Activated CD4-positive, alpha-beta T cell treated with anti-CD3 and anti-CD28 coated beads for 24 hours (primary cell): ENCODE measurements at places on chromosomes 16 and 17.

DNA sequence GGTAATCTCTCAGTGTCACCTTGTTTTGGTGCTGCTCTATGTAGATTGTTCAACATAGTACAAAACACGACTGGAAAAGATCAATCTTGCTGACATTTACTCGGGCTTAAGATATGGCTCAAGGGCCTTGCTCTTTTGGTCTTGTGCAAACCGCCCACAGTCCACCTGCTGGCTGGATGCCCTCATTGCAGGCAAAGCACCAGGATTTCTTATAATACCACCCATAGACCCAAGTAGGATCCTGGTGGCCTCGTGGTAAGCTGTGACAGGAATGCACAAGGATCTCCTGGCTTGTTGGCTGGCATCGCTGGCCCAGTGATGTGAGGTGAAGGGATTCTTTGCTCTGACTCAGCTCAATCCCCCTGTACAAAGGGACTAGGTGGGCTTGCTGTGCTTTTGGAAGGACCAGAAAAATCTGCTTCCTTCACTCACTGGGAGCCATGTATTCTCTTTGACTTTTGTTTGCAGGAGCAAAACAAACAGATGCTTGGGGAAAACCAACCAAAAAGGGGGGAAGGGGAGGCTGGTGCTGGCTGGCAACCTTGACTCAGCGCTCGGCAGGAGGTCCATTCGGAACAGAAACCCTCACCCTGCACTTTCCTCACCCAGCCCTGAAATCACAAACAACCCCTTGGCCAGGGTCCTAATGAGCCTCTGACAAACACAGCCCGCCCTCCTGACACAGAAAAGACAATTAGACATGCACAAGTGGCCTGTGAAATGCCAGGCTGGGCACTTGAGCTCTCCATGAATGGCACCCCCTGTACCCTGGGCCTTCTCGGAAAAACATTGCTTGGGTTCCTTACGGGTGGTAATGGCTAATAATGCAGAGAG lies 36.6 kb upstream of the MED9 start:
- peak; percentile 65 for DNase-seq

DNA sequence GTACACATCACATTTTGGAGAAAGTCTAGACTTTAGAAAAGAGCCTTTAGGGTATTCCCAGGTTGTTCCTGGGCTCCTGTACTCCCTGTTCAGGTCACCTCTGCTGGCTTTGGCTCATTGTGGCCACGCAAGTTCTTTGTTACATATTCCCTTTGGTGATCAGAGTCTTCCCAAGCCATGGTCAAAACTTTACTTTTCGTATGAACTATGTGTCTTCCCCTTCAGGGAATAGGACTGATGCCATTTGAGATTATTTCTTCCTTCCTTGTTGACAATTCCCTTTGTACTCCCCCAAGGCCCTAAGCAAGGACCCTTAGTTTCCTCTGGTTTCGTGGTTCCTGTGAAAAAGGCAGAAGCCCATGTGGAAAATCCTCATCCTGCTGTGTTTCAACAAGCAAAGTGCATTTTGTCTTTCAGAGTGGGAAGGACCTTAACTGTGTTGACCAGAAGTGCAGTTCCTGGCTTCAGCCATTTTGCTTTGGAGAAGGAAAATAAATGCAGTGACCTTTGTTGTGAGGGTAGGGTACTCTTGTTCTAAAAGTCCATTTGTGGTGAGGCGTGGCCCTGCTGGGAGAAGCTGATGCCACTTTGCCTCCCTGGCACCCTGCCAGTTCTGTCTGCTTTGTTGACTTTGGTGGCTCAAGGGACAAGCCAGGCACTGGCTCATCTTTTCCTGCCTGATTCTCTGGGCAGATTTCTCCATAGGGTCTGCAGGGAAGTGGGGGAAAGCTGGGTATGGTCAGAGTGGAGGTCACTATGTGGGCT lies 55.1 kb downstream of the ZNRF1 start:
- DNase-seq = no peak

GRCh38 chr16:58049232-58050185 lies 24.0 kb downstream of the MMP15 start:
- DNase-seq = no peak

- peak; percentile 58 for DNase-seq
These were observed 204.5 kb upstream of the RPL38 start for GRCh38 chr17:73998653-73999645.

DNA sequence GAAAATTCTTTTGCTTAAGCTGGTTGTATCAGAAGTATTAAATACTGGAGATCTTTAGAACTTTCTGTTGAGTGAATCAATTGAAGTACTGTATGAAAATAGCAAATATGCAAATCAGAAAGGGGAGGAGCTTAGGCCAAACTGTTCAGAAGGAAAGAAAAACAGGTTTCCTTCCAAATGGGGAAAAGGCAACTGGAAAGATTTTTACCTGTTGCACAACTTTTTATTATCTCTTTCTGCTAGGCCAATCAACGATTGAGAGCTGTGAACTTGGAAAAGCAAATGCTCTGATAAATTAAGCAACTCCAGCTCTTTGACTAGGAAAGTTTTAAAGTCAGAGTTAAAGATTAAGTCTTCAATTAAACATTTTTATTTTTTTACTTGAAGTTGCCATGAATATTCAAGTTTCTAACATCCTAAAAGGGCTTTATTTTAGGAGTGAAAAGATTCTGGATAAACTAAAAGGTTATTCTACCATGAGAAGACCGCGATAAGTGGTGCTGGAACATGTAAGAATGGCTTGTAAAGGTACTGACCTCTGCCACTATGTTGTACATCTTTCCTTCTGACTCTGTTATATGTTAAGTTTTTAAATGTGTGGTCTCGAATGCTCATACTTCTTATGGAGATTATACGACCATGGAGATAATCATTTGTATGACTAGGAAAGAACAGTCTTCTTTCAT lies 16.5 kb downstream of the DCUN1D3 start:
- DNase-seq = no peak

DNA sequence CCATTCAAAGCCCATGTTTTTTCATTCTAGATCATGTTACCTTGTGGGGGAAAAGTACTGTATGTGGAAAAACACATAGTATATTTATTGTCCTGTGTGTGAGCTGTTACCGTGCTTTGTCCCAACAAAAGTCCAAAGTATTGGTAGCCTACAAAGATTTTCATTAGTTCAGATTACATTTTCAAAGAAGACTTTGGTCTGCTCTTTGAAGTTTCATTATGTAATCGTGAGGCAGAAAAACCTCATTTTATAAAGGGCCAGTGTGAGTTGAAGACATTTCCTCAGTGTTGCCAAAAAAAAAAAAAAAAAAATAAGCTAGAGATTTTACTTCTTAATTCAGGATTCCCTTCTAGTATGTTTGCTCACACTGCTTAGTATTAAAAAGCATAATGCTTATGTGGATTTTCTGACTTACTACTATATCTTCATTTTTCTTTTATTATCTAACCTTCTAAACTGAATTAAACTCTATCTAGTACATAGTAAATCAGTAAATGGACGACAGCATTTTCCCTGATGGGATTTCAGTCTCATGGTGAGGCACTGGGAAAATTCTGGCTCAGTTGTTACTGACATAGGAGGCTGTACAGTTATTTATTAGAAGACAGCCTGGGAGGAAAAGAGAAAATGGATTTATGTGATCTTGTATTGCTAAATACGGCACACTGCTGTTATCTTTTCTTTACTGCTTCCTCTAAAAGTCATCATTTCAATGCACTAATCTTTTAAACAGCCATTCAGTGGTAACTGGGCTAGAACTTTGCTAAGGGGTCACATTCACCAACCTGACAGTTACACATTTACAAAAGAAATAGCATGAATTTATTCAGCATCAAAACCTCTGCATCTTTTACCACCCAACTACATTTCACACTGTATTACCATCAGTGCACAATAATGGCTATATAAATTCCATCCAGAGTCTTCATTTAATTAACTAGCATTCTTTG lies 100.6 kb downstream of the STXBP4 start:
- DNase-seq = no peak

DNA sequence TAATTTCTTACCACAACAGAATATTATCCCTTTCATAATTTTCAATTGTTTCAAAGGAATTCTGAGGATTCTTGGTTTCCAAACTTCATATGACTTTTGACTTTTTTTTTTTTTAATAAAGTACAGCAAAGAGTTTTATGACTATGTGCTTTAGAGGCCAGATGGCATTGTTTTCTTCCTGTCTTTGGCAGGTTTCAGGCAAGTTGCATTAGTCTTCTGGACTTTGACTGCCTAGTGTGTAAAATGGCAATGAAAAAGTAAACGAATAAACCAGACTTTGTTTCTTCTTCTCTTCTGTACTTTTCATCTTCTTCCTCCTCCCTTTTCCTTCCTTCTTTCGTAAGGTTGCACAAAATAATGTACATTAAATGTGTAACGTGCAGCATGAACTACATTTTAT lies 172.6 kb upstream of the RBFOX1 start:
- no peak for DNase-seq

- DNase-seq = no peak
These were observed 1.6 kb upstream of the DUSP14 start for GRCh38 chr17:37488009-37488604.

- DNase-seq = peak; percentile 68
These were observed 21.7 kb downstream of the ACSF3 start for GRCh38 chr16:89115216-89115861.

DNA sequence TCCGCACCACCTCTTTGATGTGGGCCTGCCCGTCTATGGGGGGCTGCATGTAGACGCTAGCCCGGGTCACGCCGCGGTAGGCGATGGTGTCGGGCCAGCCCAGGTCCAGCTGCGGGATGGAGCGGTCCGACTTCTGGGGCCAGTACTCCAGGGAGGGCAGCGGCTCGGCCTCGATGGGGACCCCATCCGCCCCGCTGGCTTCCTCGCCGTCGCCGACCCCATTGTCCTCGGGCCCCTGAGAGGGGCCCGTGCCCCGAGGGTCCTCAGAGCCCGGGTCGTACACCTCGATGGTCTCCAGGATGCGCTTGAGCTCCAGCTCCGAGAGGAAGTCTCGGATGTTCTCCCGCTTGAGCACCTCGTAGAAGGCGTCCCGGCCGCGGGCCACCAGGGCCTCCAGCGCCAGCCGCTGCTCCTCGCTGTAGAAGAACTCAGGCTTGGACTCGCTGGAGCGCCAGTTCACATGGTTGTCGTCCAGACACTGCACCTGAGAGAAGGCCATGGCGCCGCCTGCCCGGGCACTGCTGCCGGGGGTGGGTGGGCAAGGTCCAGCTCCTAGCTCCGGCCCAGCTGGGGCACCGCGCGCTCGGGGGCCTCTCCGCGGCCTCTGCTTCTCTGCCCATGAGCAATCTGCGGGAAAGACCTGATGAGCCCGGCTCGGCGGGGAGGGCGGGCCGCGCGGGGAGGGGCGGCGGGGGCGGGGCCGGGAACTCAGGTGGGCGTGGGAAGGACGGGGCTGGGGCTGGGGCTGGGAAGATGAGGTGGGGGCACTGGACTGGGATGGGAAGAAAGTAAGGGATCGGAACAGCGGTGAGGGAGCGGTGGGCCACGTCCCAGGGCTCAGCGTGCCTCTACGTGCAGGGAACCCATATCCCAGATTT lies 782 bp downstream of the FAM83G start:
- no peak for DNase-seq

DNA sequence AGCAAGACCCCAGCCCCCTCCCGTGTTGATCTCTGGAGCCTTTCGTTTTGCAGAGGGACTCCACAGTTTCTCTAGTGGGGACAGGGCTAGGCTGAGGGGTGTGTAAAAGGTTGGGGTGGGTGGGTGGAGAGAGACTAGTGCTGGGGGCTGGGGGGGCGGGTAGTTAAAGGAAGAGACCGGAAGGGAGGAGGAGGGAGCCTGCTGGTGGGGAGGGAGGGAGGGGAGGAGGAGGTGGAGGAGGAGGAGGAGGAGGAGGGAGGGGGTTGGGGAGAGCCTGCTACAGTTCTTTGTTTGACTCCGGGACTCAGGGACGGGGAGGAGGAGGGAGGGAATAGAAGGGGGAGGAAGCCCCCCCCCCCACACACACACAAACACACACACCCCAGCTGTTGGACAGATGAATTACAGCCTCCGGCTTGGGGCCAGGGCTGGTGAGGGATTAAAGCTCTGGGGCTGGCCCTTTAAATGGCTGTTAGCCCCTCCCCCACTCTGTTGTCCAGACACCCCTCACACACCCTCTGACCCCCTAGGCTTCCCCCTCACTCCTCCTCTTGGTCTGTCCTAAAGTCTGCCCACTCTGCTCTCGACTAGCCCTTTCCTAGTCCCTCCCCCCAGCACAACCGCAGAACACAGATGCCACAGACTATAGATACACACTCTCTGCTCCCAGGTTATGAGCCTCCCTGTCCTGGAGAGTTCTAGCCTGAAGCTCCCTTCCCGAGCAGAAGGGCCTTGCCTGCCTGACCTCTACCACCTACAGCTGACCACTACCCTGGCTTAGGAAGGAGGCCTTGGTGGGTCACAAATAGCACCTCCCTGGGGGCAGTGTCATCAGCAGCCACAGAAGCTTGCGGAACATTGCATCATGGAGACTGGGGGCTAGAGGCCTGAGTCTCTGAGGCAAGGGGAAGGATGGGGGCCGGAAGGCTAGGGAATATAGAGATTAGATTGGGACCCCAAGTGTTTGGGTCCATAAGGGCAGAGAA lies 4.4 kb downstream of the KDM6B start:
- DNase-seq = no peak

GRCh38 chr17:47077576-47077975 lies 98.5 kb upstream of the RPRML start:
- DNase-seq = no peak

DNA sequence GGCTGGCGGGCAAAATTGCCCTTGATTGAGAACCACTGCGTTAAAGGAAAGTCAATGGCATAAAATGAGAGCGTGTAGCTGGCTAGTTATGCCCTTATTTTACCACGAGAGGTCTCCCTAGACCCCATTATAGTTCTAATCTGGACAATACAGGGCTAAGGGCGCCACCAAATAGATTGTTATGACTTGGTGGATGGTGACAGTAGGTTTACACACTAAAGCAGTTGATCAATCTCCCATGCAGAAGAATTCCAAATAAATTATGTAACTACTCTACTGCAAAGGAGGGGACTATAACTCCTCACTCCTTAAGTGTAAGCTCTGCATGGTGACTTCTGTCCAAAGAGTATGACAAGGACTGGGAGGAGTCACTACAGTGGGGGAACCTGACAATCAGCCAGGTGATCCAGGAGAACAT lies 20.4 kb upstream of the YPEL2 start:
- DNase-seq = peak; percentile 31

DNA sequence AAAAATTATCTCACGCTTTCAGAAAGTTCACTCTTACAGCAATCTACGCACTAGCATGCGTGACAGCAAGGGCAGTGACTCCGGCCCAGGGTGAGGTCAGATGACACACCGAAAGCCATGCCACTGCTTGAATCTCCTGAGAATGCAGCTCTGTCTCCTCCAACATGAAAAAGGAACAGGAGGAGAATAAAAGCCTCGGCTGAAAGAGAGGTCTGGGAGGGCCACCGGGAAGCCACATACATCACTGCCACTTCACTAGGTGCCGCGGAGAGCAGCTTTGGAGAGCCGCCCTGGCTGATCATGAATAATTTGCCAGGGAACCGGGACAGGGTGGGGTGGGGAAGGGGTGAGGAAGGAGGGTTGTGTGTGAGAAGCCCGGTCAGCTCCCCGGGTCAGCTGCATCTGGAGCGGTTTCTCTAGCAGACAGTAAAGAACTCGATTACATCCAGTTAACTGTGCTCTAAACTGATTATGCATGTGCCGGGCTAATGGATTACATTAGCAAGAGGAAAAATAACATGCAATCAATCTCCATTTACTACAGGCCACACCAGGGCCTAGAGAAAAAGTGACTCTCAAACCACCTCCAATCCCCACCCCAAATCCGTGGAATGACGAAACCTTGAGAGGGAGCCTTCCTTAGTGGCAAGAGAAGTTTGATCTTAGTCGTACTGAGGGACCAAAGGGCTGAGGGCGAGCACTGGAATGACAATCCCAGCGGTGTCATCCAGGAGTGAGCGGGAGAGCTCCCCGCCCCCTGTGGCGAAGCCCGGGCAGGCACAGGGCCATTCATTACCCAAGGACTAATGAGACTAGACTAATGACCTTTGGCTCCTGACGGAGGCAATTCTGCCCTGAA lies 100.3 kb downstream of the ZFHX3 start:
- DNase-seq = no peak
